Activated T-cell treated with anti-CD3 and anti-CD28 coated beads, Interleukin-2, amount 50 U/mL, for 24 hours (primary cell): ENCODE measurements at places on chromosomes 13 and 19.

- no peak for DNase-seq
Measured at GRCh38 chr19:31639306-31639705, 290.1 kb upstream of the TSHZ3 start.

GRCh38 chr13:20337884-20338551, 105.9 kb upstream of the GJB6 start:
- DNase-seq, result no peak

DNA sequence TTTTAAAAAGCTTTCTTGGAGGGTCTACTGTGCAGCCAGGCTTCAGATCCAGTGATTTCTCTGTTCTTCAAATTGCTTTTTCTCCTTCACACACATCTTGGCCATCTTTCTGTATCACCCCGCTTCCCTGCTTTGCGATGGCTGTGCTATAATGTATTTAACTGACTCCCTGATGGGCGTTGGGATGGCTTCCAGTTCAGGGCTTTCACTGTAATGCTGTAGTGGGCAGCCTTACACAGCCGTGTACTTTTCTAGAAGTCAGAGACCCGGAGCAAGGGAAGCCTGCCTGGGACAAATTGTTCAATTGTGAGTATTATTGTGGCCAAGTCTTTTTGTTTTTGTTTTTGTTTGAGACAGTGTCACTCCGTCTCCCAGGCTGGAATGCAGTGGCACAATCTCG, 19.4 kb upstream of the PAK4 start:
- DNase-seq, result no peak

DNA sequence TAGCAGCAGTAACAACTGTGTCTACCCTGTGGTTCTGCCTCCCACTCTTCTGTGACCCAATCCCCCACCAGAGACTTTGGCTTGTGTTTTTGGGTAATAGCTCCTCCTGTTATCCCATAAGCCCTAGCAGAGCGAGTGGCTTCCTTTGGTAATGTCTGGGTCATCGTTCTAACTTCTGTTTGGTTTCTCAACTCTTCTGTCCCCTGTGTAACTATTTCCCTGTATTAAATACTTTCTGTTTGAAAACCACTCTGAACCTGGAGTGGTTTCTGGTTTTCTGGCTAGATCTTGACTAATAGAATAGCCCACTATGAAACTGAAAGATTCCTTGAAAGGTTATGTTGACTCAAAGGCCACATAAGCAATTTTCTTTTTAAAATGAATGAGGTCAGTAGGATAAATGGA, 350.0 kb downstream of the DCT start:
- no peak for DNase-seq

DNA sequence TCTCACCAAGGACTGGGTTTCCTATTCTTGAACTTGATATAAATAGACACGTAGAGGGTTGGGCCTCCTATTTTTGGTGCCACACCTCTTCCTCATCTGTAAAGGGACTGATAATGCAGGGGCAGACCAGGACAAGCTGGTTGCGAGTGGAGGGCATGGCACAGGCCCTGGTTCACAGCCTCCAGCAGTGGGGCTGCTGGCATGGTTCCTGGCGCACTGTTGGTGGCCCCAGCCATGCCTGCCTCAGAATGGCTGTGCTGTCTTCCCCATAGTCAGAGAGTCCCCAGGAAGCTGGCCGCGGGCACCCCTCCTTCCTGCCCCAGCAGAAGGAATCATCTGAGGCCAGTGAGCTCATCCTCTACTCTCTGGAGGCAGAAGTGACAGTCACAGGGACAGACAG, 10.5 kb upstream of the OVOL3 start:
- DNase-seq, result no peak

- DNase-seq, result no peak
Measured at GRCh38 chr13:103799028-103799427, 732.8 kb upstream of the SLC10A2 start.

- DNase-seq, result no peak
Measured at GRCh38 chr13:112161521-112162301, 94.8 kb downstream of the SOX1 start.

GRCh38 chr13:78875792-78876580, 217.0 kb upstream of the OBI1 start:
- no peak for DNase-seq

DNA sequence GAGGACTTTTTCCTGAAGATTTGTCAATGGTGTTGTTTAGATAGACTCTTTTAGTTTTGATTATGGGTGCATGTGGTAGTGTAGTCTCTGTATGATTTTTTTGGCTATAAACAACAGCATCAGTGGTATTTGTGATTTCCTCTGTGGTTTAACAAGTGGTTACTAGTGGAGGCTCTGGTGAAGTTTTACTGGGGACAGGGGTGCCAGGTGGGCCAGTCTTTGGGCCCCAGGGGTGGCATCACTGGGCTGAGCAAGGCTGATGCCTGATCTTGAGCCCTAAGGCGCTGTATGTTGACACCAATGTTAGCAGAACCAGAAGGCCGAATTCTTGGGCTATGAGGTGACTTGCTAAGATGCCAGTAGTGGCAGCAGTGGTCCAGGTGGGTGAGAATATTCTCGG, 811.4 kb downstream of the DACH1 start:
- DNase-seq, result no peak

GRCh38 chr13:74623761-74624160, 489.6 kb upstream of the KLF12 start:
- no peak for DNase-seq

DNA sequence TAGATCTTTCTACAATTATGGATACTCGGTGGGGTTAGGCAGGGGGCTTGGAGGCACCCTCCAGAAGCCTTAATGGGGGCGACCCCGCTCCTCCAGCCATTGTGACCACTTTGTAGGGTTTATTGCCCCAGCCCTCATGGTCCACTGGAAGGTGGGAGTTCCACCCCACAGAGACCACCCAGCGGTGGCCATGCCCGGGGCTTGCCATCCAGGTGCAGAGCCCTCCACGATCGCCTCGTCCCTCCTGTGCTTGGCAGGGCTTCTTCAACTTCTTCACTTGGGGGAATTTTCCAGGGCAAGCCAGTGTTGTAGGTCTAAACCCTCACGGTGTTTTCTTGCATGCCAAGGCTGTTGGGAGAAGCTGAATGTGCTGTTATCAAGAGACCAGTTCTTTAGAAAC, 16.1 kb downstream of the ZNF536 start:
- no peak for DNase-seq
